ENCODE measurements at places on chromosomes 4 and X.

GRCh38 chrX:110168585-110168984 lies 149.3 kb downstream of the AMMECR1 start:
- DNase-seq: no peak

DNA sequence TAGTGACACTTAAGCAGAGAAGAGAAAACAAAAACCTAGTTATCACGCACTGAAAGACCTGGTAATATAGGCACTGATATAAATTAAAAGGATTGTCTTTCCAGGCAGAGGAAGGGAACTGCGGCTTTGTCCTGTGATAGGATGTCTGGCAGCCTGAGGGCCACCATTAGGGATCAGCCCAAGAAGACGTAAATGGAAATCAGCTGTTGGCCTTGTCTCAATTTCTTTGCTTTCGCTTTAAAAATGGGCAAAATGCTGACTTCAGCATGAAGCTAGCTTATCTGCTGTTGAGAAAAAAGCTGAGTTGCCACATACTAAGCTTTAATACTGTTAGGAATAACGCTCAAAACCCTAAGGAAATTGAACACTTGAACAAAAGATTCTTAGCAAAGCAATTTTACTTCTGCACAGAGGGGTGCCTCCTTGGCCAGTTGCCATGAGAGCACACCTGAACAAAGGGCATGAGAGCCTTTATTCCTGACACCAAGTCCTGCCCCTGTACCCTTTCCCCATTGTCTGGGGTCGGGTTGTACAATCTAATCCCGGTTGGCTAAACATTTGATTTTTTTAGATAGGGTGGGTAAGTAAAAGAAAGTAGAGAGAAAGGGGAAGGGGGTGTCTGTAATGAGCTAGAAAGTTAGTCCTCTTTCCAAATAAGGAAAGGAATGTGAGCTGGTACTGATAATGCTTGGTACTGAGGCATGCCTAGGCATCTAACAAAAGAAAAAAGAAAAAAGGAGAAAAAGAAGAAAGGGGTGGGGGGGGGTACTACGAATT lies 85.1 kb upstream of the UCP1 start:
- no peak for DNase-seq

GRCh38 chr4:67700116-67700737 lies 728 bp downstream of the UBA6 start:
- no peak for DNase-seq

GRCh38 chr4:105232374-105232773 lies 85.7 kb downstream of the TET2 start:
- DNase-seq: no peak

DNA sequence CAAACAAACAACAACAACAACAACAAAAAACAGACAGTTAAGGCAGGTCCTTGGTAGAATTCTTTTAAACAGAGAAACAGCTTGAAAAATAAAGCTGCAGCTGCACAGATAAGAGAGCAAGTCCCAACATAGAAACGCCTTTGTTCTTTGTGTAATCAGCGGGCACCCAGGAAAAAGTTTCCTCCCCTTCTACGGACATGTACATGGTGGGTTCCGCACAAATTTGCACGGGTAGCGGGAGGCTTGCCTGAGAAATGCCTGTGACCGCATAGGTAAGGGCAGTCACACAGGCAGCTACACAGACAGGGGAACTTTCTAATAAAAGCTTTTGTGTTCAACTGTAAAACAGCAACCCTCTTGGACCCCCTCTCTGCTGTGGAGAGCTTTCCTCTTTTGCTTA lies 25.7 kb upstream of the CT47A1 start:
- no peak for DNase-seq

DNA sequence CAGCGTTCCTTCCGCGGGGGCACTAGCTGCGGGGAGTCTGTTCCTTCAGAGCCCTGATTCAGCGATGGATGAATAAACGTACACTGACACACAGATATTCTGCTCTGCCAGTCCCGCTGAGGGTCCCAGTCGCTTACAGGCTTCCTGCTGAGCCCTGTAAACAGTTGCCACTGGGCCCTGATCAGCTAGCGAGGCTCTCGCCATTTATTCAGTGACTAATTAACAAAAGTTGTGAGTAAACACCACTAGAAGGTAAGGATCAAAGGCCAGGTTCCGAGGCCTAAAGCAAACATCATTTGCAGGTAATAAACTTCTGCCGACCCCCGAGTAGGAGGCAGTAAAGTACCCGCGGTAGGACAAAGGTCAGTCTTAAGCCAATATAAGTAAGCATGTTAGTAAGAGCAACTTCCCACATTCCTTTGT lies 442.6 kb upstream of the GALNT7 start:
- DNase-seq: no peak

- no peak for DNase-seq
Measured at GRCh38 chrX:136750364-136750763, 30.4 kb downstream of the ARHGEF6 start.

- no peak for DNase-seq
Measured at GRCh38 chr4:155077452-155078229, 130.8 kb upstream of the NPY2R start.

DNA sequence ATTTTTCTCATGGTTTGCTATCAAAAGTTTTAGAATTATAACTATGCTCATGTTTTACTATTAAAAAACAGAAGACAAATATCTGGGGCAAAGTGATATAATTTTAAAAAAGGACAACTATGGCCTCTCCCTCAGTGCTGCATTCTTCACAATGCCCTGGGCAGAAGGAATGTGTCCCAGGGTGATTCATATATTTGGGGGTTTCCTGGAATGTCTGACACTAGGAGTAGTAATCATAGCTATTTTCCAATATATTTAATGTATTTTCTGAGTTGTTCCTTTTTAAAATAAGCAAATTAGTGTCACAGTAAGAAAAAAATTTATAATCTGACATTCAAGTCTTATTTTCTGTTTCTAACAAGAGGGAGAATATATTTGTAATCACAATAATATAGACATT lies 281.7 kb downstream of the UNC5C start:
- DNase-seq: no peak

DNA sequence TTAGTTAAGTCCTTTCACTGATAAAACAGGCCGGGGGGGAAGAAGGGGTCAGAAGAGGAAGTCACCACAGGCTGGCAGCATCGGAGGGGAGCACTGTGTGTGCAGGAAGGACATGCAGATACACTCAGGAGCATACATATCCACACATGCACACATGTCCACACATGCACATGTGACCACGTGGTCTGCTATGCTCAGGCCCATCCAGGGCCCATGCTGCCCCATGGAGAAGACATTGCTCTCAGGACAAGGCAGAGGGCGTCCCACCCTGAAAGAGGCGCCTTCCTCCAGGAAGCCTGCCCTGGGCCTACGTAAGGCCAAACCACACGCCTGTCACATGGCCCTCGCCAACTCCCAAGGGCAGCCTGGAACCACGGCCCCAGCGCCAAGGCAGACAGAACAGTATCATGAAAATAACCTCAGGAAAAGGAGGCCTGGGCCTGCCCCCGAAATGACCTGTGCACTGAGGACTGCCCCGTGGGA lies 15.8 kb downstream of the WDR1 start:
- no peak for DNase-seq

DNA sequence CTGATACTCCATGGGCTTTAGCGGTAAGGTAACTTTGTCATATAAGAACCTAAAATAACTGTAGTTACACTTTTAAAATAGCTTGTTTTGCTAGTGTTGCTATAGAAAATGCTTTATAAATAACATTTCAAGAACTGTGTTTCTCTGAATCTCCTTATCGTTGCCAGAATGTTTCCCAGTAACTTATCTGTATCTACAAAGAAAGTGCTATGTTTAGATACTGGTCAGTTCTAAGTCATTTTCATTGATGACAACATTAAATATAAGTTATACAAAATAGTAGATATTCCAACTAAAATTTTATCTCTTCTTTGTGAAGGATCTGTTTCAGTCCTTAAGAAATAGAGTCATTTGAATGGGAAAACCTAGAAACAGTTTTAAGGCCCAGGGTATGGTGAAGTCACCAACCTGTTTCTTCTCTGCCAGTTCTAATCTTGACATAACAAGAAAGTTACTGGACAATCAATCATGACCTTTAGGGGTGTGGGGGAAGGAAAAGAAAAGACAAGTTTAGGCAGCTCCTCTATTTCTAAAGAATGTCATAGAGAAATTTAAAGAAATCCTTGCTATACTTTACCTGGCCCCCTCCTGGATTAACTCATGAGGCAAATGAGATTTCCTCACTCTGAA lies 425.9 kb downstream of the RPA4 start:
- DNase-seq: no peak

GRCh38 chr4:111934314-111934713 lies 210.9 kb upstream of the FAM241A start:
- DNase-seq: no peak

DNA sequence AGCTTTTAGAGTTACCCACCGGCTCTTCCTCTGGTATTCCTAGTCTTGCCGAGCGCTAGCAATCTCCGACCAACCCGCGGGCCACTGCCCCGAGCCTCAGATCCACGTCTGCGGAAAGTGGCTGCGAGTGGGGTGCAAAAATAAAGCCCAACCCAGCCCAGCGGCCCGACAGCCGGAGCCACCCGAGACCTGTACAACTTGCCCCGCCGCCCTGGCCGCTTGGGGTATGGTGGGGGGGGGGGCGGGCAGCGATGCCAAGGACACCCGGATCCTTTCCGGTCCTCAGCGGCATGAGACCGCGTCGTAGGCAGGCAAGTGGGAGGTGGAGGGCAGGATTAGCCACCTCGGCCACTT lies 1.6 kb downstream of the SLITRK4 start:
- DNase-seq: no peak

DNA sequence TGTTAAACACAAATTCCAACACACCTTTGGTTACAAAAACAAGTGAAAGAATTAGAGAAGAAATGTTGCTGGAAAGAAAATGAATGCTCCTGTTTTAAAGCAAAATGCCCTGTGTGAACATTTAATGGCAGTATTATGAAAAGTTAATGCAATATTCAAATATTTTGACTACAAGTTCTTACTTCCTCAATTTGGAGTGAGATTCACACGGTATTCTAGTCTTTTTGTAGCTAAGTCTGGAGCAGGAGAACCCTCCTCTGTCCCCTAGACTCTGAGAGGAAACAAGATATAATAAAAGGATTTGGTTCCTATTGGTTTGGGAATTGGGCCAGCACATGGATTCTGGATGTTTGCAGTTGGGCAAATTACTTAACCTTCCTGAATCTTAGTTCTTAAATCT lies 12.7 kb downstream of the MAD2L1 start:
- no peak for DNase-seq

DNA sequence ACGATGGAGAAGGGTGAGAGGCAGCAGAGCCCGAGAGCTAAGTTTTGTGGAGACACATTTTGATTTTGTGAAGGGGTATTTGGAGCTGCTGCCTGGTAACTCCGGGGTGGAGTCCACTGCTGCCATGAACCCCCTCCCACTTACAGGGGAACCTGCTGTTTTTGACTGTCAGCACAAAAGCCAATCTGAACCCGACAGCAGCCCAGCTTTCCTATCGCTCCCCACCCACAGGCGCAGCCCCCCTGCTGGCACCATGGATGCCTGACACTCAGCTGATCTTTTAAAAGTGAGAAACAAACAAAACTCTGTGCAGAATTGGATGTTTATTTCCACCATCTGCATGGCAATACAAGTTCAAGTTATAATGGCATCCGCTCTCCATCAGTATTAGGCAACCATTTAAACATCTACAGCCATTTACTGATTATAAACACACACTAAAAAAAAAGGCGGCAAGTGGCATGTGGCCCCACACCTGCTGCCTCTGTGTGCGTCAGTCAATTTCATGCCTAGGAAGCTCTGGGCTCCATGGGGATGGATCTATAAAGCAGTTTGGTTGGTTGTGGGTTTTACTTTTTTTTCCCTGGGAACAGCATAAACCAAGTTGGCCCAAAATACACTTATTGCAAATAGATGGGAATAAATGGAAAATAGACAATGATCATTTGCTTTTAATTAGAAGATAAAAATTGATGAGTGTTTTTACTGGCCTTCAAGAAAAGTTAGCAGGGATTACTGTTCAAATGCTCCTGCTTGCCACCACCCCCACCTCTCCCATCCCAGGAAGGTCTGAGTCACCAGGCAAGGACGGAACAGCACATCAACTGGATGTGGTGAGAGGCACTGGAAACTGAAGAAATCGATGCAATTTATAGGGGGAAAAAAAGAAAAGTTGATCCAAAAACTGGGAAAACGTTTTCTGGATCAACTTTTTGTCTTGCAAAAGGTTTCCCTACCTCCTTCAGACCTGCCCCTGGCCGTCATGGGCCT lies 46.0 kb downstream of the SEPSECS start:
- no peak for DNase-seq

GRCh38 chr4:183758061-183758757 lies 99.1 kb downstream of the TRAPPC11 start:
- DNase-seq: no peak

- DNase-seq: no peak
Measured at GRCh38 chr4:54914781-54915180, 210.6 kb downstream of the KDR start.

- DNase-seq: no peak
Measured at GRCh38 chr4:13209600-13209999, 274.5 kb downstream of the RAB28 start.

- DNase-seq: no peak
Measured at GRCh38 chr4:56803471-56803870, 18.0 kb downstream of the SPINK2 start.

DNA sequence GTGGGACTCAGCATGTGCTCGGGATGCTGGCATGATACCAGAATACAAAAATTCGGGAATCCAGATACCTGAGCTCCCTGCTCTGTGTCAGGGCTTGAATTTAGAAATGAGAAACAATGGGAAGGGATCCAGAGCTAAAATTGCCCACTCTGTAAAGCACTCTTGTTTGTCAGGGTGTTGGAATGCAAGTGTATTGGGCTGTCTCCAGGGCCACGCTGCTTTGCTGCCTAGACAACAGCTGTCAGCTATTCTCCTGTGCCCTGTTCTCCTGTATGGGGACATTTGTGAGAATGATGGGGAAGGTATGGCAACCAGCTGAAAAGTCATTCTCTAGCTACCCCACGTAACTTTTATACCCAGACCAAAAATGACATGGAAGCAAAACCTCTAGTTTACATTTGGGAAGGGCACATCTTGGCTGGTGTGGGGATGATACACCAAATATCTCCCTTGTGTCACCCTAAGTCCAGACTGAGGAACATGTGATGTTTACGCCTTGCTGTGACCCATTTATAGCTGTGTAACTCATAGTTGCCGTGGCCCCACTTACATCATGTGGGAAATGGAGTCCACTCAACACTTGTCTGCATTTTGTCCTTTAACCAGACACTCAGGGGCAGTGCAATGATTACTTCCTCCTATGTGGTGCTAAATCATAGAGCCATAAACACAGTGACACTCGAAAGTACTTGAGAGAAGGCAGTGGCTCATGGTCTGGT lies 46.6 kb downstream of the SMPX start:
- DNase-seq: no peak

DNA sequence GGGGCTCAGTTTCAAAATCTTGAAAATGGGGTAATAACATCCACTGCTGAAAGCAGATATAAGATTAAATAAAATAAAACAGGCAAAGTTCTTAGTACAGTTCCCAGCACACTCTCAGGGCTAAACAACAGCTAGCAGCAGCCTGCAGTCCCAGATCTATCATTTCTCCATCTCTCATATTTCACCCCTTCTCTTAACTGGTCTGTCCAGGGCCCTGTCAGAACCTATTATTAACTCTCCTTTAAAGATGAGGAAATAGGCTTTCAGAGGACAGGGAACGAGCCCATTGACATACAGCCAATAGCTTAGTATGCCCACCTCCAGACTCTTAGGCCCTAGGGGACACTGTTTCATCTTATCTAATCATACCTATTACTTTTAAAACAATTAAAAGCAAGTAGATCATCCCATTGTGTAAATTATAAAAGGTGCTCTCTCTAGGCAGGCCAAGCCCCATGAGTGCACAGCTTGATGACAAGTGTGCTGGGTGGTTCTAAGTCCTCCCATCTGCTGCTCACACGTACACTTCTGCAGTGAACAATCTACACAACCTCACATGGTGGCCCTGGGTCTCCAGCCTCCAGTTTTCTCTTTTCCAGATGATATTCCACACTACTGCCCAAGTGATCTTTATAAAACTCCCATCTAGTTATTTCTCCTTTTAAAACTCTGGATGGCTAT lies 119.0 kb downstream of the APBB2 start:
- DNase-seq: no peak
